ENCODE measurements at places on chromosomes 5 and 9. TPM values are rescaled to one million over a fixed set of nuclear protein-coding genes. Genes with fewer than 3 reads are reported as not detected.
A peak's percentile ranks its signal among the peaks of the same experiment; 100 is the strongest.

GRCh38 chr9:113254991-113255390 is 20.4 kb downstream of the CDC26 start:
- H3K27ac ChIP-seq: no peak overlapping the region
- no peak for DNase-seq
- H3K4me1 ChIP-seq: no peaks in the 10 kb centered on the region
- H3K27me3 ChIP-seq: no peaks in the 10 kb centered on the region
- H3K4me3 ChIP-seq: no peak overlapping the region
- H3K36me3 ChIP-seq: peaks cover 10% of the 10 kb centered on the region

Gene ALDH1A1
- 10.6 TPM for polyA plus RNA-seq

DNA sequence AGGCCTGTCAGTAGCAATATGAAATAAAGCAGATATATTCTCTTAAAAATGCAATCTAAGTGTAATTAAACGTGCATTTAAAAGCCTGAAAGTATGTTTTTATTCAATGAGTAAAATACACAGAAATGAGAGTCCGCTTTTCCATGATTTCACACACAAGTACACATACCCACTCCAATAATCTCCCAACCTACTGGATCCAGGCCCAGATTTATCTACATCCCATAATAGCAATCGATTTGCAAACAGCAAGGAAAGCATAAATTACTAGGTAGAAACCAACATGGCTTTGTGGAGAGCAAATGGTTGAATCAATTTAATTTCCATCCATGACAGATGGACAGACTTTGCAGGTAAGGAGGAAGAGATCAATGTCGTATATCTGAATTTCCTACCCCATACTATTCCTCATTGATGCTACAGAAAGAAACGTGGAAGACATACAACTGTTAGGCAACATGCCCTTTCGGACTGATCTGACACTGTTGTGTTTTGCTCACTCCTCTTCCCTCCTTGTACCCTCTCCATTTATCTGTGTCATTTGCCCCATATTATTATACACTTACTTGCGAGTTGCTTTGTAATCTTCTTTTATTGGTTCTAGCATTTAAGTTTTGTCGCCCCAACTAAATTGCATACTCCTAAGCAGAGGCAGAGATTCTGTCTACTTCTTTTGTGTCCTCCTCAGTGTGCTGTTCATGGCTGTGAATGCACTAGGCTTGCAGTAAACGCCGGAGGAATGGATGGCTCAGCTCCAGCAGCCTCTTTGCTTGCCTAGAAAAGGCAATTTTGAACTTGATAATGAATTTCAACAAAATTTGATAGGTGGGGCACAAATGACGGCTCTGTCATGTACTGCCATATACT is 133.6 kb downstream of the NFIB start:
- H3K4me1 ChIP-seq: no peaks in the 10 kb centered on the region
- H3K4me3 ChIP-seq: no peak overlapping the region
- no peaks in the 10 kb centered on the region for H3K36me3 ChIP-seq
- peak; percentile 46 for DNase-seq

DNA sequence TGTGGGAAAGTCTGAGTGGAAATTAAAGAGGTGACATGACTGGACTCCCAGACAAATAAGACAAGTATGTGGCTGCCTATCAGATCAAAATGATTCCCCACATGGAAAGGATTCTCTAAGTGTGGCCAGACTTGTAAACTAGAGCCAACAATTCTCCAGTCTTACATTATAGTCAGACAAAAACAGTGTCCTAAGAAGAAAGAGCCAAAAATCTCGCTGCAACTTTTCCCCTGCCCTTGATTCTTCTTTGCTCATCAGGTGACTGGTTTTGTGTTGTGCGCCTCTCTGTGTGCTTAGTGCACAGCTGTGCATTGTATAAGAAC is 164.2 kb upstream of the TARS1 start:
- no peak for DNase-seq
- no peak overlapping the region for H3K4me3 ChIP-seq
- H3K27ac ChIP-seq: no peak overlapping the region
- H3K27me3 ChIP-seq: no peaks in the 10 kb centered on the region
- H3K36me3 ChIP-seq: no peaks in the 10 kb centered on the region
- H3K4me1 ChIP-seq: no peaks in the 10 kb centered on the region
